Amniotic stem cell (primary cell): ENCODE measurements at places on chromosomes 7 and 10.

GRCh38 chr10:101902032-101902819, 58.6 kb upstream of the KCNIP2 start:
- no peak for DNase-seq

DNA sequence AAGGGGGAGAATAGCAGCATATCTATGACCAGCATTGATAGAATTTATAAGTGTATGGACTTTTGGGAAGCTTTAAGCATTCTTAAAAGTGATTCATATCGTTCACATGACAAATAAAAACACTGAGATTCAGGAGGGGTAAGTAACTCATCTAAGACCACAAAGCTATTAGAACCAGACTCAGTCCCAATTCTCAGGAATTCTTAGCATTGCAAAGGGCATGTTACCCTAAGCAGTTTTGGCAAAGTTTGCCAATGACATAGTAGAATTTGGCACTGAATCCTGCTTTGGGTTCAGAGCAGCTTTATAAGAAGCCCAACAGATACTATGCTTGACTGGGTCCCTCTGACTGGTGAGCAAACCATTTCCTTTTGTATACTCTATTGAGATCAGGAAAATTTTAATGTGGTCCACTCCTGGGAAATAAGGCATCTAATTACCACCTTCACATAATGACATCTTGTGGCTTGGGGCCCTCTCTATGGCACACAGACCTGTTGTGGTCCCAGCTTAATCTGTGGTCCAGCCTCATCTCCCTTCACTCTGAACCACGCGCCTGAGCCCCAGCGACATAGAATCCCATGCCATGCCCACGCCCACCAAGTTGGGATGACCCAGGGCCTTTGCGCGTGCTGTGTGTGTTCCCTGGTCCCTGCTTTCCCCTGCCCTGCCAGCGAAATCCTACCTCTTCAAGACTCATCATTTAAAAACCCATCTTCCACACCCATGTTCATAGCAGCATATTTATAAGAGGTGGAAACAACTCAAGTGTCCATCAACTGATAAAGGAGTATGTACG, 37.5 kb upstream of the DOCK1 start:
- DNase-seq = peak; percentile 88

GRCh38 chr10:53122281-53122680, 349.7 kb upstream of the MBL2 start:
- no peak for DNase-seq

DNA sequence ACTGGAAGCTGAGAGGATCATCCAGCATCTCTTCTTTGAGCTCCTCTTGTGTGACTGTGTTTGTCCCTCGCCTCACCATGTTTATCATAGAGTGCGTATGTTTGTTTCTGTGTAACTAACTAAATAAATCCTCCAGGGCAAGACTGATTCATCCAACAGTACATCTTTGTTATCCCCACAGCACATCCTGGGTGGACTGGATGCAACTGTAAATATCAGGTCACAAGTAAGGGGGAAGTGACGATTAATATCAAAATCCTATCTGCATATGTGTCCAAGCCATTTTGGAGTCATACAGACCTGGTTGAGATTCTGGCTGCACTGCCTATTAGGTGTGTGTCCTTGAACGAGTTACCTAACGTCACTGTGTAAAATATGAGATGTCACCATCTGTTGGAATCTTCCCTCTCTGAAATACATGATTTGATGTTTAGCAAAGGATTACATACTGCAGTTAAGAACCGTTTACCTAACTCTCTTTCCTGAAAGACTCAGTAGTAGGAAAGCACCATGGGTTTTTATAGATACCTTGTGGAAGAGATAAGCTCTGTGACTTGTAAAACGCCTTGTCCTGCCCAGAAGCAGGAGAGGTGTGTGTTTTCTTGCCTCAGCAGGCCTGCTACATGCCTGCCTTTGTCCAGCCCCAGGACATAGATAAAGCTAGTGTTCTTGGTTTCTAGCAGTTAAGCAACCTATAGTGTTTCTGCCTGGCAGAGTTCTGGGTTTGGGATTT, 25.8 kb downstream of the WBP1L start:
- DNase-seq = no peak

DNA sequence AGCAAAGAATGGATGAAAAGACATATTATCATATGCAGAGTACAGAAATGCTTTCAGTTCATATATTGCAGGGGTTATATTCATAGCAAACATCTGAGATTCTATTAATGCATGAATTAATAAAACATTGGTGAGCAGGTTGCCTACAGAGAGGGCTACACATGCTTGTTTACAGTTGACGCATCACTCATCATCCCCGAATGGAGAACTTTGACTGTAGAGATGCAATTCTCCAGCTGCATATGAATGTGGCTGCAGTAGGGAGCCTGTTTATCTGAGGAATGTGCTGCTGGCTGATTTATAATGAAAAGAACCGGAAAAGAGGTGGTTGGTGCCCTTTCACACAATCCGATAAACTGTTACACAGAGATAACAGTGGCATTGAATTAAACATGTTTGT, 116.5 kb downstream of the GRM3 start:
- no peak for DNase-seq

- DNase-seq = no peak
Measured at GRCh38 chr10:26157734-26158133, 58.8 kb upstream of the GAD2 start.

DNA sequence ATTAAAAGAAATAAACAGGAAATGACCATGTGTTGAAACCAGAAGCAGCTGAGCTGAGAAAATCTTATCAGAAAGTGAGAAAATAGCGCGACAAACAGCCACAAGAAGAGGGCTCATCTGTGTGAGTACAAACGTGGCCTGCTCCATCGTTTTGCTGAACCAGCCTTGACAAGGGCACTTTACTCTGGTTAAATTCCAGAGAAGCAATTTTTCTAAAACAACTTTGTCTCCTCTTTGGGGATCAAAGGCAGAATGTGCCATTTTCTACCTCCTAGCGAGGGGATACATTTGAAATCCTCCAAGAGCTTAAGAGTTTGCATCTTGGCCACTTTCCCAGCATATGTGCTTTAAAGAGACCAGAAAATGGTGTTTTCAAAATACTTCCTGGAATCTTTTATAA, 51.3 kb upstream of the VIPR2 start:
- no peak for DNase-seq

DNA sequence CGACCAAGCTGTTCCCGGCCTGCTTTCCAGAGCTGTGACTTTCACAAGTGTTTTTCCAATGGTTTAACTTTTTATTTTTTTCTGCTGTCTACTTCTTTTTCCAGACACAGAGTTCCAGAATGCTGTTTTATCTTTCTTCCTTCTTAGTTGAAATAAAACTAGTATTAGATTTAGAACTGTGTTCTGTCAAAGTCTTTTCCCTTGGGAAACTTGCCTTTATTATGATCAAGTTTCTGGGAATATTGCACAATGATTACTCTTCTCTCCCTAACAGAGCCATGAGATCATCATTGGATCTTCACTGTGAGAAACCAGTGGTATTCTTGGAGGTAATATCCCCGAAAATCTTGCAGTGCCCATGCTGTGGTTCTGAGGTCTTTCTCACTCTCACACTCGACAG, 104.9 kb upstream of the KCND2 start:
- DNase-seq = no peak

GRCh38 chr7:11576310-11576709, 255.7 kb downstream of the THSD7A start:
- DNase-seq = no peak

DNA sequence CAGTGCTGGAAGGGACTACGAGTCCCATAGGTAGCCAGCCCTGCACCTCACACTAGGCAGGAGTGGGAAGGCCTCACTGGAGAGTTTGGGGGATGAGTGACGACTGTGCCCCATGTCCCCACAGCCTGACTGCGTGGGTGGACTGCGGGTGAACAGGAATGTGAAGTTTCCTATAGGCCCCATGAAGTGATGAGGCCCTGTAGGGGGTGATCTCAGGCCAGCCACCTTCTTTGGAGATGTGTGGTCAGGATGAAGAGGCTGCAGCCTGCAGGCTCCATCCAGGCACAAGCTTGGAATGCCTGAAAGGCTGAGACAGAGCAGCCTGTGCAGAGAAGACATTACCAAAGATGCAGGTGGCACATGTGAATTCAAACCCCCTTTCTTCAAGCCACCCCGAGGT, 94.9 kb downstream of the CPXM2 start:
- DNase-seq = no peak

- no peak for DNase-seq
Measured at GRCh38 chr7:29033584-29033983, 75.5 kb upstream of the TRIL start.

GRCh38 chr10:45471531-45472310, 97.7 kb downstream of the ALOX5 start:
- DNase-seq = no peak

GRCh38 chr10:6049031-6049400, 13.2 kb downstream of the IL2RA start:
- DNase-seq = no peak

GRCh38 chr10:92420546-92421275, 129.7 kb downstream of the MARCHF5 start:
- DNase-seq = no peak

DNA sequence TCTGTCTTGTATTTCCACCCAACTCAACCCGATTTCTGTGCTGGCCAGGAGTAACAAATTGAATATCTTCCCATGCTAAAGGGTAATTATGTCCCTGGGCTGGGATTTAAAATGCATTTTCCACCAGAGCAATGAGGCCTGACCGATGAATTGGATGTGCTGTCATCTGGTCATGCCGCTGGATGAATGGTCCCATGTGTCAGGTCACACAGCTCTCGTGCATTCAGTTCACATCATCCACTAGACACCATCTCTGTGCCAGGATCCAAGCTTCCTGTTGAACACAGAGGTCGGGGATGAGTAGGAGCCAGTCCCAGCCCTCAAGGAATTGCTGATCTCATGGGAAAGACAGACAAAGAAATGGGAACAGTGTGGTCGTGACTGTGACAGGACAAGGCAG, 200.8 kb downstream of the ADRA2A start:
- no peak for DNase-seq

DNA sequence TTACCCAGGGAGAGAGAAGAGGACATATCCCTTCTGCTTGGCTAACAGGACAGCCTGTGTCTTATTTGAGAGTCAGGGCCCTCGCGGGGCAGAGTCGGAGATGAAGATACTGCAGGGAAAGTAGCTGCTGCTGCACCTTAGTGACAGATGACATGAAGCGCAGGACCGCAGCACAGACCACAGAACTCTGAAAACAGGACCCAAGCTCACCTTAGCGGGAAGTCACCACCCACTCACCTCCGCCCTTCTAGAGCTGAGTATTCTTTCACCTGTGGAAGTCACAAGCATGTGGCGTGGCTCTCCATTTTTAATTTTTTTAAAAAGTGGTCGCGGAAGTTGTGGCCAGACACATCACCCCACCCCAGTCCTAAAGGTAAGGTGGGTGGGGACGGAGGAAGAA, 191.4 kb downstream of the FAM107B start:
- DNase-seq = no peak

DNA sequence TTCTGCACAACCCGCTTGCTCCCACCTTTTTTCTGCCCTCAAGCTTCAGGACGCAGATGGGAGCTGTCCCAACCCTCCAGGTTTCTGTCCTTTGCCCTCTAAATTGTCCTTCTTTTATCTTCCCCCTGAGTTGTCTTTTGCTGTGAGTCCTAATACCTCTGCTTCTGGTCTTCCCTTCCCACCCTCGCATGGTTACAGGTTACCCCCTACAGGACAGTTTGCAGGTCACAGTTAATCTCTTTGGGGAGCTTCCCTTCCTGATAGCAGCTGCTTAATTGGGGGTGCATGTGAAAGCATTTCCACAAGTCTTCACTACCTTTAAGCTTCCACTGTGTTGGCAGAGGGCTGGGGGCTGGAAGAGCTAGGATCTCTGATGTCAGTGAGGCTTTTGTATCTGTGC, 121.5 kb upstream of the CXCL12 start:
- no peak for DNase-seq

DNA sequence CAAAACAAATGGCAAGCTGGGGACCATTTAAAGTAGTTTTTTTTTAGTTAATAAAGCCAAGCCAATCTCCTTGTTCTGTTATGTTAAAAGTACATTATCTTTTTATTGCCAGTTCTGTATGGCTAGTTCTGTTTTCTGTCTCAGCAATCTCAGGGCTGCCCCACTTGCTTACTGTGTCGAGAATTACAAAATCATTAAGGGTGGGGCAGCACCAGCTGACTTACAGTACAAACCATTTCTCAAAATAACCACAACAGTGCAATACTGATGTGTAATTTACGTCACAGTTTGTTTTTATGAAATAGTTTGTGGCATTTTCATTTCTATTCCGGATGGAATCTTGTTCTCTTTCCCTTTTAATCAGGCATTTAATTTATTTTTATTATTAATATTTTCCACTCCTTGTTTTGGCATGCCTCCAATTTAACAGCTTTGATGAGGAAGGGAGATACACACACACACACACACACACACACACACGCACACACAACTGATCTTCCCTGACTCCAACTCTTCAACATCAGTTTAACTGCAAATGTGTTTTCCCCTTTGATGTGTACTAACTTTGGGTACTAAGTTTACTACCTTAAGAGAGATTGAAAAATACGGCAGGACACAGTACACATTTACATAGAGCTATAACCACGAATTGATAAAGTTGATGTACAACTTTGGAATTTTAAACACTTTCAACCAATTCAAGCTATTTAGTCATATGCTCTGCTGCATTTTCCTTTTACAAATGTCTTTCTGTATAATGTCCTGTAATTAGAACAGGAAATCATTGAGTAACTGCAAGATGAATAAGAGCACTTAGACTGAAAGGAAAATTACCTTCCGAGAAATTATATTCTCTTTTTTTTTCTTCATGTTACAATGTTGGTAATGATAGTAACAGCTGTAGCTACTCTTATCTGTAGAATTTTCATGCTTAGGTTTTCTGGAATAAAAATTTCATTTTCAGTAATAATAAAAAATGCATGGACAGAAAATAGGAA, 91.5 kb downstream of the ARID5B start:
- DNase-seq = no peak

DNA sequence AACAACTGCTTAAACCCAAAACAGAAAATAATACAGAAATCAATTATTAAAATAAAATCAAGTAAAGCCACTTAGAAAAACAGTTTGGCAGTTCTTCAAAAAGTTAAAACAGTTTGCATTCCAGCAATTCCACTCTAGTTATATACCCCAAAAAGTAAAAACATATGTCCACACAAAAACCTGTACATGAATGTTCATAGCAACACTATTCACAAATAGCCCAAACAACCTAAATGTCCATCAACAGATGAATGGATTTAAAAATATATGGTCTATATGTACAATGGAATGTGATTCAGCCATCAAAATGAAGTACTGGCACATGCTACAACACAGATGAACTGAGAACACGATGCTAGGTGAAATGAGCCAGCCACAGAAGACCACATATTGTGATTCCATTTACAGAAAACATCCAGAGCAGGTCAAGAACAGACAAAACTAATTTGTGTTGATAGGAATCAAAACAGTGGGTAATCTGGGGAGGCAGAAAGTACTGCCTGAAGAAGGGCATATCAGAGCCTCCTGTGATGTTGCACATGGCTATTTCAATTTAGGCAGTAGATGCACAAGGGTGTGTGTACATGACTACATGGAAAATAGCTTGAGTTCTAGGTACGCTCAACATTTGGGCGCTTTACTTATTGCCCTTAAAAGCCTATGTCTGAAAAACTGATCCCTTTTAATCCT, 66.3 kb downstream of the CYTH3 start:
- DNase-seq = no peak

GRCh38 chr10:118840071-118840775, 85.5 kb upstream of the CACUL1 start:
- DNase-seq = no peak

GRCh38 chr7:150390205-150390604, 11.1 kb downstream of the ZNF775 start:
- DNase-seq = no peak

- DNase-seq = no peak
Measured at GRCh38 chr7:150955519-150956394, 22.4 kb downstream of the KCNH2 start.
